ENCODE measurements at places on chromosomes 2 and 18.
A peak's percentile ranks its signal among the peaks of the same experiment; 100 is the strongest.

DNA sequence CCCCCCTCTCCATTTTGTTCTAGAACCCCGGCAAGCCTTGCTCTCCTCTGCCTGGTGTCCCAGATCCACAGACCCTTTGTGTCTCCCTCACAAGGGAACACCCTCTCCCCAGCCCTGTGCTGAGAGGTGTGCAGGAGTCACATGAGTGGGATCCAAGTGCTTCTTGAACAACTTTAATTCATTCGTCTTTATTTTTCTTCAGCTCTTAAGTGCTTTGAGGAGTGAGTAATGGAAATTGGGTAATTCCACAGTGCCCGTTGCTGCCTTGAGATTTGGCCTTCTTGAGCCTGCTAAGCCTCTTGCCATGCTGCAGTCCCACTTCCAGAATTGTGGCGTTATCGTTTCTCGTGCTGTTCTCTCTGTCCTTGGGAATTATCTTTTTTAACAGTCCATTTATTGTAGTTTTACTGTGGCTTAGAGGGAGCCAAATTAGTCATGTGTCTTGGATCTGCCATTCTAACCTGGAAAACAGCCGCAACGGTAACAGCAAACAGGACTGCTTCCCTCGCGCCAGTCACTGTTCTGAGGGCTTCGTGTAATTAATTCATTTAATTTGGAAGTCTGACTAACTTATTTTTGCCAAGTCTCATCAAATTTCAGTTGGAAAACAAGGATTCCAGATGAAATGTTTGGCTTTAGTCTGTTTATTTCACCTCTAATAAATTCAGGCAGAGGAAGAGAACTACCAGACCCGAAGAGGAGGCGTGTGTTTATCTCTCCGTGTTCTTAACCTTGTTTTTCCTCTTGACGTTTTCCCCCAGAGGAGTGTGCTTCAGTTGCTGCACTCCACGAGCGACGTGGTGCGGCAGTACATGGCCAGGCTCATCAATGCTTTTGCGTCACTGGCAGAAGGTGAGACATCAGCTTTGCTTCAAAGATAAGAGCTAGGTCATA, 72.0 kb downstream of the ARMC9 start:
- no peak for DNase-seq

DNA sequence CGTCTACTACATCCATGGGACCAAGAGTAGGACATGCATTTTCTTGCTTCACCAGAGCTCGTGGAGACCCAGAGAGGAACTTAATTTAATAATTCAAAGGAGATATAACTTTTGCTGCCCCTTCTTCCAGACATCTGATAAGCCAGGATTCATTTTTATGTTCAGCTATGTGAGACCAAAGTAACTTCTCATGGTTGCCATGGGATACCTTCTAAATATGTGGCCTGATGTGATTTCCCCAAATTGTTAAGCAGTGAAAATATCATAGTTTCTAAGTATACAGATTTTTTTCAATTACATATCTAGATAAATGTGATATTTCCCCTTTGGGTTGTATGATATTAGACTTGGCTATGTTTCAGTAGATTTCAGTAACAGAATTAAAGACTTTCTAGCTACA, 185.5 kb upstream of the FN1 start:
- no peak for DNase-seq

GRCh38 chr18:9988665-9989064, 74.8 kb downstream of the VAPA start:
- DNase-seq = no peak

DNA sequence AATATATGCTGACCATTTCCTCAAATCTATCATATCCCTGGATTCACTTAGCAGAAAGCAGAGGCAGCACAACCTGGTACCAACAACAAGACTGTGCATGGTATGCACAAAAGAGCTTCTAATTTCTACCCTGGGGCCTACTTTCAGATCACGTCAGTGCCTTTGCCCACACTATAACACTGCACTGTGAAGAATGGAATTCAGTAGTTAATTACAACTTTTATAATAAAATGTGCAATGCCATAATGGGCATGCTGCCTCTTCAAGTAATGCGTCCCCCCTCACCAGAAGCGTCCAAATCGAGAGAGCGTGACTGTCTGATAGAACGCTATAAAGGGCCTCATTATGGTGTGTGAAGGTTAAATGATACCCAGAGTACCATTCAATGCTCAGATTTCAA, 328.1 kb upstream of the PKDCC start:
- DNase-seq = no peak

DNA sequence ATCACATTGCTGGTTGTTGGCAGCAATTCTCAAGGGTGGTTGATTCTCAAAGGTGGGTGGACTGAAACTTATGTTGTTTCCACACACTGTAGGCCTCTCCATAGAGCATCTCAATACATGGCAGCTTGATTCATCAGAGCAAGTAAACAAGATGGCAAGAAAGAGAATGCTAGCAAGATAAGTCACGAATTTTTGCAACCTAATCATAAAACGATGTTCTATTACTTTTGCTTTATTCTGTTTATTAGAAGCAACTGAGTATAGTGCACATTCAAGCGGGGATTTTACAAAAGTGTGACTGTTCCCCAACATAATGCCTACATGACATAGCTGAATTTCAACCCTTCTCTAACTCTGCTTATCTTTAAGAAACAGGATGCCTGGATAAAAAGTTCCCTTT, 136.2 kb downstream of the CCDC178 start:
- DNase-seq = no peak

DNA sequence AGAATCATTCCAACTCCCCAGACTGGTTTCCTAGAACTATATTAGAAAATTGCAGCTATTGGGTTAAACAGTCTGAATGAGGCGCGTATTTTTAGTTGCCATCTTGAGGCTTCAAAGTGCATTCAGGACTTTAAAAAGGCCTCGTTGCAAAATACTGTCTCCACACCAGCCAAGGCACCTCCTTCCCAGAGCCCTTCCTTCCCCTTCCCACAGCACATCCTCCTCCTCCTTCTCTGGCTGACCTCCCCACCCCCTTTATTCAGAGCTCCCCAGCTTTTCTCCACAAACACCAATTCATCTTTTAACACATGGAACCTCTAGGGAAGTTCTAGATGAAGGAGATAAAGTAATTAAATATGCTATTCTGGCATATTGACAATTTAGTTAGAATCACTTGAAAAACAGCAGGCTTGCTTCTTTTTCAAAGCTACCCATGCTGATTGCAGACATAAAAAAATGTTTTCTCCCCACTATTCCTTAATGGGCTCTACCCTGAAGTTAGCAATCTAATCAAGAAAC, 90.3 kb downstream of the RTP5 start:
- no peak for DNase-seq

- DNase-seq = no peak
Measured at GRCh38 chr2:100731535-100731981, 88.4 kb upstream of the NPAS2 start.

DNA sequence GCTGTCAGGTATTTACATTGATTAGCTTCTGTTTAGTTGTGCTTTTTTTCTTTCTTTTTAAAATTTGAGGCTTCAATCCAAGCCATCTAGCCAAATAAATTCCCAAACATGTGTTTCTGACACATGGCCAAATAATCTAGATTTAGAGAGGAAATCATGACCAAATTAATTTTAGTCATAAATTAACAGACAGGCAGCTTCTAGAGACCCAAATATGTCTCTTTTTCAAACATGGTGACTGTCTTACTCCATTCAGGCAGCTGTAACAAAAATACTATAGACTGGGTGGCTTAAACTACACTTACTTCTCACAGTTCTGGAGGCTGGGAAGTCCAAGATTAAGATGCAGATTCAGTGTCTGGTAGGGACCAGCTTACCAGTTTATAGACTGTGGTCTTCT, 23.2 kb upstream of the NAB1 start:
- DNase-seq = no peak

GRCh38 chr2:80086831-80087230, 217.7 kb downstream of the LRRTM1 start:
- DNase-seq = peak; percentile 77

- DNase-seq = no peak
Measured at GRCh38 chr2:30721668-30722647, 85.3 kb downstream of the CAPN13 start.

DNA sequence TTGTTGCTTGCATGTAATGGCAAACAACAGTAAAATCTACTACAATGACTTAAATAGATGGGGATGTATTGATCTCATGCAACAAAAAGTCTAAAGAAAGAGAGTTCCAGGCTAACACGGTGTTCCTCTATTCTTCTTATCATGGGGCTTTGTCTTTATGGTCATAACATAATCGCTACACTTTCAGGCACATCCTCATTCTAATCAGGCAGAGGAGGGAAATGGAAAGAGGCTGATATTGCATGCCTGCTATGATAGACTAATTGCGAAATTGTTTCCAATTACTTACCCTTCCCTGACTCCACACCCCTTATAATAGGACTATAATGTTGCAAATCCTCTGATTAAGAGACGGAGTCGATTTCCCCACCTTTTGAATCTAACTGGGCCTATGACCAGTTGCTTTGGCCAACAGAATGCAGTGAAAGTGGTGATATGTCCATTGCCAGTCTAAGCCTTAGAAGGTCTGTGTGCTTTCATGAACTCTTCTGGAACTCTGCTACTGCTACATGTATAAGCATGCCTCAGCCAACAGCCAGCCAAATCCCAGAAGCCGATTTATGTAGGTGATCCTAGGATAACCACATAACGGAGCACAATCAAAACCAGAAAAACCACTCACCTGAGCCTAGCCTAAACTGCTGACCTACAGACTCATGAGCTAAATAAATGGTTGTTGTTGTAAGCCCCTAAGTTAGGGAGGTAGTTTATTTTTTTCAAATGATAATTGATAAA, 180.3 kb upstream of the TACR1 start:
- no peak for DNase-seq
